Left forelimb (tissue), 1 donor: ENCODE measurements at places on chromosomes 11 and 22.

- peak; percentile 6 for DNase-seq
Measured at GRCh38 chr11:133227632-133228111, 304.6 kb downstream of the OPCML start.

DNA sequence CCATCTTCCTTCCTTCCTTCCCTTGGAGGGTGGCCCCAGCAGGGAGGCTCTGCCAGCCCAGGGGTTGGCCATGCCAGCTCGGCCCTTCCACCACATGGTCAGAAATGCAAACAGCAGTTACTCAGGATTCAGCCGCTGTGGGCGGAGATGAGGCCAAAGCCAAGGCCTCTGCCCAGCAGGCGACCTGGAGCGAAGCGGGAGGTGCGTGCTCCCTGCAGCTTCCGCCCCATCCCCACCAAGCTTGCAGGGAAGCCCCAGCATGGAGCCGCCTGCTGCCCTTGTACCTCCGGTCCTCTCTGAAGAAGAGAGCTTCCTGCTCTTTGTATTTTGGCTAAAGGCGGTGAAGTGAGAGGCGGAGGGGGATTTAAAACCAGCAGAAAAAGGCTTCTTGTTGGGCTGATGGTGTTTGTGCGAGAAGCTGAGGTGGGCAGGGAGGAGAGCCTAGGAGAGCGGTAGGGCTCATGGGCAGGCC, 50.4 kb downstream of the ANO1 start:
- DNase-seq: no peak

DNA sequence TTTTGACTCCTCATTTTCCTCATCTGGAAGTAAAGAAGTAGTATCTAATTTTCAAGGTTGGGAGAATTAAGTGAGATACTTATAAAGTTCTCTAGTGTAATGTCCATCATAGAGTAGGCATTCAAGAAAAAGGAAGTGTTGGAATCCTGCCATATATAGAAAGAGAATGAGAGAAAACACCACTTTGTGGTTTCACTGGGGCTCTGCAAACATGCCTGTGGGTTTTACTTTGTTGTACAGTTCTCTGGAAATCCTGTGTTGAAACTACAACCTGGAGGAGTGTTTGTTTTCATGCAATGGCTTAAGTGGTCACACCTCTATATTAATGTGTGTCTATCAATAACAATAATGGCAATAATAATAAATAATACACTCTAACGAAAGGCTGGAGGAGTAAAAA, 741.7 kb downstream of the NELL1 start:
- DNase-seq: no peak

- DNase-seq: no peak
Measured at GRCh38 chr11:24683583-24683982, 186.7 kb downstream of the LUZP2 start.

DNA sequence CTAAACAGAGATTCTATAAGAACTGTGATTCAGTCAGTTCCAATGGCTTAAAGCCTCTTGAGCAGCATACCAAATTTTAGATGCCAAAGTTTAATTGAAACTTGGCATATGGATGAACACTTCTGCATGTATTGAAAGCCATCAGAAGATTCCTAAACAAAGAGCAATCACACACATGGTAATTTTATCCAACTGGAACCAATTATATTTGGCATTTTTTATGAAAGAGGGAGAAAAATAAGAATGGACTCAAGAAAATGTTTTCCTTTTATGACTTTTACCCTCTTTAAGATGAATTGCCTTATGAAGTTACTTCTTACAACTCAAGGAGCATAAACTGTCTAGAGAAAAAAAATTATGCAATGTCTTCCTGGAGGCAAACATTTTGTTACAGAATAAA, 7.4 kb downstream of the TRPC6 start:
- no peak for DNase-seq
